ENCODE measurements at places on chromosomes 7 and 10.

DNA sequence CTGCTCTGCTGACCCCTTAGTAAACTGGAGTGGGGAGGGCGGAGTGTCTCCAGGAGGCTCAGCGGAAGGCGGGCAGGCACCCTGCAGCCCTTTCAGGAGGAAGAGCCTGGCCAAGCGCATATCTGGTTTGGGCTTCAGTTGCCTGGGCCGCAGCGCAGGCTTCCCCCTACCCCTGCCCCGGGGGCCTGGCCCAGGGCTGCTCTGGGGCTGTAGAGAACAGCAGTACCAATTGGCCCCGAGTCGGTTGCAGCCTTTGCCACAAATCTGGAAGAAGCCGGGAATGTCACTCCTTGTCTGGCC, 28.1 kb upstream of the JAKMIP3 start:
- DNase-seq: no peak

DNA sequence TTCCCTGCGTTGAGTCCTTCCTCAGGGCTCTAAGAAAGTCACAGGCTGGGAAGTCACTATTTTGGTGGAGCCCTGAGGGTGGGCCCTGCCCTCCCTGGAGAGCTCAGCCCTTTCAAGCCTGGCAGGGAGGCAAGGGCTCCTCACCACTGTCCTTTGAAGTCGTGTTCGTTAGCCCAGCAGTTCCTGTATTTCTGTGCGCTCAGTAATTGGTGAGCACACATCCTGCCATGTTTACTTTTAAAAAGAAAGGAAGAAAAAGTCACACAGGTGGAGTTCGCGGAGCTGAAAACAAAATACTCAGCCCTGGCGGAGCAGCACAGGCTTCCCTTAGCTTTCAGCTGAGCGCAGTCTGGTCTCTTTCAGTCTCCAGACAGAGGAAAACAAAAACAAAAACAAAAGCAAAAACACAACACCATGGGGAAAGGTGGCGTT, 37.1 kb downstream of the PRKCQ start:
- DNase-seq: peak; percentile 46

DNA sequence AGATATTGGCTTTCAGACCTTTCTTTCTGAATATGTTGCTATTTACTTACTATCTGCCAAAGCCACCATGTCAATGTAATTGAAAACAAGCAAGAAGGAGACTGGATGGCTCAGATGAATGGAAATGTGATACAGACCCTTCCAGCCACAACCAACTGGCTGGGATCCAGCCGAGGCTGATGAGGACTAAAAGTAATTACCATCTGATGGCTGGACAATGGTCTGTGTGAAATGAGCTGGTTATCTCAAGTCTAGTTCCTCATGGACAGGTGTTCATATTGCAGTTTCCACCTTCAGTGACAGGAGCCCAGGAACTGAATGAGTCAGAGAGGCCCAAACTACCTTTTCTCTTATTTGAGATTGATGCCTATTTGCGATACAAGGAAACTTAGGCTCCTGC, 267.5 kb downstream of the GATA3 start:
- no peak for DNase-seq

DNA sequence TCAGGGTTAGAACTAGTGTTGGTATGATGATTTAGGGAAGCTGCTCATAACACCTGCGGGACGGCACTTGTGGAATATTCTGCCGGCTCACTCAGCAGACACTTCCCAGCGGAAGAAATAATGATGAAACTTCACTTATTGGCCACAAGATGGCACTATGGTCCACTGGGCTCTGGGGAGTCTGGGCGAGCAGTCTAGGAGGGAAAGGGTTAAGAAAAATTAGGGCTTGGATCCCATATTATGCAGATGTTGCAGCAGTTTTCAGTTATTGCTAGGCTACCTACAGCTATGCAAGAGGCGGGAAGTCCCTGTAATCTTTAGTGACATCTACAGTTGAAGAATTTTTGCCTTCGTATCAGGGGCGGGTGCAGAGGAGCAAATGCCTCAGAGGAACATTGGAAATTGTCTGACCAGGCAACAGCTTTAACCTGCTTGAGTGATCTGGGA, 238.7 kb upstream of the PRSS58 start:
- no peak for DNase-seq

GRCh38 chr10:78218798-78219490, 185.3 kb downstream of the RPS24 start:
- no peak for DNase-seq

DNA sequence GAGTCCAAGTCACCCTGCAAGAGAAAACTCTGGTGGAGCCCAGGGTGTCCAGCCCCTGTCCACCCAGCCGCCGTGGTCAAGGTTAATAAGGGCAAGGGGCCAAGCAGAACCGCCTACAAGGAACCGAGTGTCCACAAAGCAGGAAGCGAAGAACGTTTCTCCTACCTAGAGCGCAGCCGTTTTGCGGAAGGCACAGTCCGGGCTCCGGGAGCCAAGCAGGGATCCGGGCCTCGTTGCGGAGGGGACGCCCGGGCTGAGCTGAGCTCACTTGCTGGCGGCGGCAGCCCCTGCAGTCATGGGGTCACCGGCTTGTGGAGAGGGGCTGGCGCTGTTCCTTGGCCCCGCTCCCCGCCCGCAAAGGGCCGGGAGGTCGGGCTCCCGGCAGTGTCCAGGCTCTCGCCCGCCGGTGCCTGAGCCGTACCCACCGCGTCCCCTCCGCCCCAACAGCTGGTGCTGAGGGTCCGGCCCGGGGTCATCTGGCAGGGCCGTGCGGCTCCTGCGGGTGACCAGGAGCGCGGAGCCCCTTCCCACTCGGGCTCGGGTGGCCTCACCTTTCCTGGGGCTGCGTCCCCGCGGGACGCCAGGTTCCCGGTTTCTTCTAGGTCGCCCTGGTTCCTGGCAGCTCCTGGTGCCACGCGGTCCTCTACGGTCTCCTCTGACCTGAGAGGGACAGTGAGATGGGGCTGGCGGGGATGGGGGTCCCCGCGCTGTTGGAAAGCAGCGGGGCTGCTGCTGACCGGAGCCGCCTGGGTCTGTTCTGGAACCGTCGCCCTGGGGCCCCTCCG, 14.0 kb upstream of the ZNF273 start:
- DNase-seq: no peak

- DNase-seq: no peak
Observed at GRCh38 chr7:127736511-127736910, 84.5 kb downstream of the SND1 start.

GRCh38 chr7:69540287-69540686, 58.0 kb upstream of the AUTS2 start:
- no peak for DNase-seq

- no peak for DNase-seq
Observed at GRCh38 chr7:150476285-150476684, 25.9 kb downstream of the GIMAP8 start.

GRCh38 chr7:30812676-30813075, 41.5 kb downstream of the MINDY4 start:
- no peak for DNase-seq

DNA sequence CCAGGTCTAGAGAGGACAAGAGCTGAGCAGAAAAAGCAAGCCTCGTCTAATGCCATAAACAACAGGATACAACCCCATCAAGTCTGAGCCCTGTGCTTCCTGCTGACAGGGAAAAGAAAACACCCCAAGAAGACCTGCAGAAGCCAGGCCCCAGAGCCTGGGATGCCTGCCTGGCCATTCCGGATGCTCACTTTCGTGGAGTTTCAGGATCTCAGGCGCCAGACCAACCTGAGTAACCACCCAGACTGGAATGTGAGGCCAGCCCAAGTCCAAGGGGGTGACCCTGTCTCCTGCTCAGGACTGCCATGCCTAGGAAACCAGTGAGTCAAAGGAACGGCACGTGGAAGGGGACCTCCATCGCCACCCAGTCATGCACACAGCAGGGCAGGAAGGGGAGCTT, 74.3 kb downstream of the PLXNA4 start:
- DNase-seq: no peak

GRCh38 chr7:67489881-67490280, 493.2 kb downstream of the TYW1 start:
- DNase-seq: no peak

DNA sequence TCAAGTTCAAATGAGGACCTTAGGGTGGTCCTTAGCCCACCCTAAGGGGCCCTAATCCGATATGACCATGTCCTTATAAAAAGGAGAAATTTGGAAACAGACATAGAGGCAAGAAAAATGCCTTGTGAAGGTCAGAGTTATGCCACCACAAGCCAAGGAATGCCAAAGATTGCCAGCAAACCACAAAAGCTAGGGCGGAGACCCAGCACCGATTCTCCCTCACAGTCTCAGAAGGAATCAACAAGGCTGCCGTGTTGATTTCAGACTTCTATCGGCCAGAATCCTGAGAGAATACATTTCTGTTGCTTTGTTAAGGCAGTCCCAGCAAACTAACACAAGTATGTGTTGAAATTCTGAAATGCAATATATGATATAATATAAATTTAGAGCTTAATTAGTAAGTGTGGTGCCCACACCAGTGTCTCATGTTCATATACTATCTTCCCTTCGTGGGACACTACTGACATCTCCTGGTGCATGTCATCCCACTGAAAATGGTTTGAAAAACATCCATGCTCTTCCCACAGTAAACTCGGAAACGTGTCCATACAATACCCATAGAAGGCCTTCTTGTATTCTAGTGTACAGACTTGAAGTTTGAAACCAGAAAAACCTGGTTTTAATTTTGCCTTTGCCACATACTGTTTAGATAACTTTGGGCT, 349.0 kb downstream of the TNS3 start:
- DNase-seq: no peak

- no peak for DNase-seq
Observed at GRCh38 chr7:105323366-105323765, 65.4 kb downstream of the SRPK2 start.

GRCh38 chr7:106806556-106806955, 58.5 kb upstream of the PIK3CG start:
- no peak for DNase-seq

DNA sequence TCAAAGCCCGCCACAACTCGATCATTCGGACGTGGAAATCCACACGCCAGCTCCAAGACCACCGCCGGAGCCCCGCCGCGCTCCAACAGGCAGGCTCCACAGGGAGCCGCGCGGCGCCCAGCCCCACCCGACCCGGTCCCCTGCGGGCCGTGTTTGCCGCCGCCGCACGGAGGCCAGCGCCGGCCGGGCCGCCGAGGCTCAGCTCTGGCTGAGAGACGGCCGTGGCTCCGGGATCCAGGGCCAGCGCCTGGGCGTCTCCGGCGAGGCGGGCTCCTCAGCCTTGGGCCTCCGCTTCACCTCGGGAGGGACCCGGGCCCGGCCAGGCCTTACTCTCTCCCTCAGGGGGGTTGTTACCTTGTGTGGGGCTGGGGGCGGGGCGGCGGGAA, 333 bp downstream of the SMNDC1 start:
- DNase-seq: no peak

DNA sequence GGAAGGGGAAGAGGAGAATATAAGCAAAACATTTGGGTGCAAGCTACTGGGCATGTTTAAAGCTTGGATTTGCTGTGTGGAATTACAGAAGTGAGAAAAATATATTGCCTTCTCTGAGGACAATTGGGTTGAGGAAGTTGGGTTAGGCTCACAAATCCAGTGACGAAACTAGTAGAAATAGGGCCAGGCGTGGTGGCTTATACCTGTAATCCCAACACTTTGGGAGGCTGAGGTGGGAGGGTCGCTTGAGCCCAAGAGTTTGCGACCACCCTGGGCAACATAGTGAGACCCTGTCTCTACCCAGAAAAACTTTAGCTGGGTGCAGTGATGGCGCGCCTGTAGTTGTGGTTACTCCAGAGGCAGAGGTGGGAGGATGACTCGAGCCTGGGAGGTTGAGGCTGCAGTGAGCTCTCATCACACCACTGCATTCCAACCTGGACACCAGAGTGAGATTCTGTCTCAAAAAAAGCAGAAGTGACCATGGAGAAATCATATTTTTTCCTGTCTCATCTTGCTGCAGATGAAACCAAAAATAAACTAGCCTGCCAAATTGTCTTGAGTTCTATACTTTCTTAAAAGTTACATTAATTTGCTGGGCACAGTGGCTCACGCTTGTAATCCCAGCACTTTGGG, 22.4 kb downstream of the NRBF2 start:
- DNase-seq: no peak

DNA sequence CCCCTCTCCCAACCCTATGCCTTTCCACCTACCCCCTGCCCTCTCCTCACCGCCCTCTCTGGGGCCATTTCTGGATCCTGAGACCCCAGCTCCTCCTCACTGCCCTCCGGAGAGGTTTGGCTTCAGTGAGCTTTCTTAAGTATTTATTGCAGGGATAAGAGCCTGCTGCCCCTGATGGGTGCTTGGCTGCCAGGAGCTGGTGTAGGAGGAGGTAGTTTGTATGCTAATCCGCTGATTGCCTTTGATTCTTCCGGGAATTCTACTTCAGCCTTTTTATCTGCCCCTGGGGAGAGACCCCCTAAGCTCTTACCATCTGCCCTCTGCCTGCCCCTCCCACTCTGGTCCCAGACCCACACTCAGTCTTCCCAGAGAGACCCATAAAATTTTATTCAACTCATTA, 263.5 kb upstream of the PODXL start:
- no peak for DNase-seq

DNA sequence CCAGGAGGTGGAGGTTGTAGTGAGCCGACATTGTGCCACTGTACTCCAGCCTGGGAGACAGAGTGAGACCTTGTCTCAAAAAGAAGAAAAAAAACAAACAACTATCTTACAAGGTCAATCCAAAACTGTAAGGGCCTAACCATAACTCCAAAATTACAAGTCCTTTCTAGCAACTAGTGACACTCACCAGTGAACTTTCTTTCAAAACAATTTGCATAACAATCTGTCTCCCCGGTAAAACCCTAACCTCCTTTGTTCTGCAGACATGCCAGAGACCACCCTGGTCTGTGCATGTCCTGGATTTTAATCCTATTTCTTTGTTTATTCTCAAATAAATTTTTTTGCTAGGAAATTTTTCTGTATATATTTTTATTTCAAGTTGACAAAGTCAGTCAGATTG, 68.1 kb downstream of the EXOC6 start:
- DNase-seq: no peak

GRCh38 chr7:15848901-15849300, 162.4 kb upstream of the MEOX2 start:
- no peak for DNase-seq

DNA sequence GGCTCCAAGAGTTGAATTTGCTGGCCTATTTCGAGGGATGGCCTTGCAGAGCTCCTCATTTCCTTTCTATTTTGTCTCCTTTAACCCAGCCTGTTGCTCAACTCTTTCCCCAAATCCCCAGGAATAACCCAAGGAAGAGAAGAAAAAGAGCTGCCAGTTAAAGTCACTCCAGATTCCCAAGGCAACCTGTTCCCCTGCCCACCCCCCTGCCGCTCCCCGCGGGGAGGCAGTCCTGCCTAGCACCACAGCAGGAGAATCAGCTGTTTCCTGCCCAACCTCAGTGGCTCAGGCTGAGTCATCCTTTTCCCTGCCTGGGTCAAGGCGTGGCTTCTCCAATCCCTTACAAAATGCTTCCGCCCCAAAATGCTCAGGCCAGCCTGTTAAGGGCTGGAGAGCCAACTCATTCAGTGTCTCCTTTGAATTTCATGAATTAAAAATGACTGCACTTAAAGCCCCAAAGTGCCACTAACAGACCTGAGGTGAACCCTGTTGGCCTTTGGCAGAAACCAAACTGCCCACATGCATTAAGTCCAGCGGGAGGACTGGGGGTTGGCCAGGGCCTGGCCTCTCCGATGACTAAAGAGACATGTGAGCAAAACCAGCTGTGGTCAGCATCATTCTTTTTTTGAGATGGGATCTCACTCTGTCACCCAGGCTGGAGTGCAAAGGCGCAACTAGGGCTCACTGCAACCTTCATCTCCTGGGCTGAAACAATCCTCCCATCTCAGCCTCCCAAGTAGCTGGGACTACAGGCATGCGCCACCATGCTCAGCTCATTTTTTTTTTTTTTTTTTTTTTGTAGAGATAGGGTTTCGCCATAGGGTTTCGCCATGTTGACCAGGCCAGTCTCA, 83.2 kb upstream of the KIF5B start:
- no peak for DNase-seq

GRCh38 chr10:64067009-64067606, 545.9 kb downstream of the REEP3 start:
- no peak for DNase-seq
